Activated B cell treated with CpG ODN at 0.5 μM for 24 hours (primary cell): ENCODE measurements at places on chromosomes 11 and 22.

GRCh38 chr11:113874581-113875233 is 665 bp downstream of the USP28 start:
- no peak for DNase-seq

GRCh38 chr22:20744456-20744855 is 29.5 kb upstream of the SERPIND1 start:
- DNase-seq = no peak

- no peak for DNase-seq
Measured at GRCh38 chr11:11247086-11247485, 106.0 kb downstream of the CSNK2A3 start.

DNA sequence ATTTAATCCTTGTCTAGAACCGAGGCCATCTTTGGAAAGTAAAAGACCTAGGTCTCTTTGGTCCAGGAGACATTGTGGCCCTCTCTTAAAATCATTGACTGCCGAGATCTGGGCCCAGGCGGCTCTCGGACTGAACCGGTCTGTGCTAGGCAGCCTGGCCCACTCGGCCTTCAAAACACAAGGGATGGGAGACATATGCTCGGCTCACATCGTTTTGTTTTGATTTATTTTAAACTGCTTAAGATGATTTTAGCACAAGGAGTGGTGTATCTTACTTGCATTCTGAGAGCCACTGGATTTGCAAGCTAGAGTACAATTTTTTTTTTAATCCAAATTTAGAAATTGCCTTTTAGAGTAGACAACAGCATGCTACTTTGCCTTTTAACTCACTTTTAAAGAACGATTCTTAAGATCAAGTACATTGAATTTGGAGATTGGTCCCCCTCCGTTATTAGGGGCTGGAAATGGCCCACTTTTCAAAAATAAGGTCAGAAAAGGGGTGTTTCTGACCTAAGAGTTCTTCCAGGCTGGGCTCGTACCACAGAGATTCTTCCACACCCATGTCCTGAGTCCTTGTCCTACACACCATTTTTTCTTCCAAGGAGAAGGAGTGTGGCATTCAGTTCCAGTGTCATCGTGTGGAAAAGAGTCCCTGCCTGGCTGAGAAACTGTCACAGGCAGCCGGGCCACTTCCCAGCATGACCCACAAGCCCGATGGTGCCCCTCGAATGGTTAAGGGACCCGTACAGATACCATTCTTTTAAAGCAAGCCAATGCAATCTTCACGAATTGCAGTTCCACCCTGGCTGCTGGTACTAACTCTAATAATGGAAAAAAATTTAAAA is 80.5 kb upstream of the WNT7B start:
- no peak for DNase-seq

GRCh38 chr11:75792997-75793800 is 21.8 kb upstream of the UVRAG start:
- DNase-seq = no peak

DNA sequence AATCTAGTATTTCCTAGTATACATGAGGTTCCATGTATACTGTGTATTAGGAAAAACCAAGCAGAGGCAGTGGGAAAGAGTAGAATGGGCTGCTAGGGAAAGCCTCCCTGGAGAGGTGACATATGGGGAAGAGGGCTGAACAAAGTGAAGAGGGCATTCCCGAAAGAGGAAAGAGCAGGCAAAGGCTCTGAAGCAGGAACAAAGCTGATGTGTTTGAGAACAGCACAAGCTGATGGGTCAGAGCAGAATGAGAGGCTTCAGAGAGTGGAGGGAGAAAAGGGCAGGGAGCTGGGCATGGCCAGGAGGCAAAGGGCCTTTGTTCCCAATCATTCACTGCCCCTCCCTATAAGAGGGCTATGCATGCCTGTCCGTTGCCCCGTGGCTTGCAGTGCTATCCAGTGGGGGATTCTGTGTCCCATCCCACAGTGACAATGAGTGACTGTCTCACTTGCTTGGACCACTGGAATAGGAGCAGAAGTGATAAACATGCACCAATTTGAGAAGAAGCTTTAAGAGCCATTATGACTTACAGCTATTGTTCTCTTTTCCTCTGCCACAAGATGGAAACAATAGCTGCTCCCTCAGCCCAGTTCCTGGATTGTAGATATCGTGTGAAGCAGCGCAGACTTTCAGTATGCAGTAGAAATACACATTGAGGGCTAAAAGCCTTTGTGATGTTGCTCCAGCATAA is 39.6 kb downstream of the GALNT18 start:
- no peak for DNase-seq

GRCh38 chr11:92295175-92296137 is 70.8 kb downstream of the FAT3 start:
- DNase-seq = no peak
